A549 treated with dexamethasone at 1 μM for 4 hours (cell line): ENCODE measurements at places on chromosomes 3 and 15. TPM values are rescaled to one million over a fixed set of nuclear protein-coding genes. Genes with fewer than 3 reads are reported as not detected.

Gene SLC51B
- 13.7 to 16.8 TPM (median 15.2 TPM) in 5 replicates for total RNA-seq

Gene ISG20
- 32.2 to 43.2 TPM (median 39.9 TPM) in 5 replicates for total RNA-seq

Gene TNIK
- total RNA-seq: 2.0 to 3.1 TPM (median 2.1 TPM) in 5 replicates

Gene CDC25A
- 8.2 to 10.2 TPM (median 9.2 TPM) in 5 replicates for total RNA-seq

Gene TMEM207
- total RNA-seq: not detected in 5 replicates

Gene PIGB
- 12.2 to 15.2 TPM (median 13.9 TPM) in 5 replicates for total RNA-seq

Gene CCR9
- 0.08 TPM in 1 of 5 replicates, not detected in the others for total RNA-seq

Gene ERICH6
- total RNA-seq: 0.07 TPM in 2 of 5 replicates, not detected in the others

Gene CHSY1
- 25.8 to 34.2 TPM (median 31.5 TPM) in 5 replicates for total RNA-seq

Gene SLC15A2
- total RNA-seq: 0.11 to 0.21 TPM (median 0.19 TPM) in 4 of 5 replicates, not detected in the other

Gene TAGLN3
- total RNA-seq: not detected in 5 replicates

Gene STARD9
- 1.2 to 1.9 TPM (median 1.6 TPM) in 5 replicates for total RNA-seq

Gene WDR93
- total RNA-seq: 0.10 to 0.27 TPM (median 0.17 TPM) in 5 replicates

Gene CD80
- total RNA-seq: 0.04 to 0.09 TPM in 2 of 5 replicates, not detected in the others

Gene FANCD2
- 18.3 to 21.7 TPM (median 20.2 TPM) in 5 replicates for total RNA-seq

Gene LSMEM2
- total RNA-seq: not detected in 5 replicates

Gene ARHGAP11A
- total RNA-seq: 65.8 to 98.7 TPM (median 83.9 TPM) in 5 replicates

Gene COLQ
- total RNA-seq: 0.12 to 0.36 TPM (median 0.28 TPM) in 5 replicates
